Smooth muscle cell of bladder (primary cell): ENCODE measurements at places on chromosomes 3 and 15. TPM values are rescaled to one million over a fixed set of nuclear protein-coding genes. Genes with fewer than 3 reads are reported as not detected.

MORF4L1 gene
- total RNA-seq, result 290 and 351 TPM in 2 replicates

EPHA6 gene
- total RNA-seq, result under 0.01 and 0.18 TPM in 2 replicates

CEP19 gene
- 4.3 TPM in 2 replicates for total RNA-seq

RNF7 gene
- total RNA-seq, result 29.1 and 35.1 TPM in 2 replicates

NAA80 gene
- total RNA-seq, result 1.7 and 1.8 TPM in 2 replicates

CGNL1 gene
- total RNA-seq, result 0.28 TPM in 2 replicates

FOXP1 gene
- 41.0 and 60.3 TPM in 2 replicates for total RNA-seq

CRABP1 gene
- not detected in 2 replicates for total RNA-seq

CCDC54 gene
- not detected in 2 replicates for total RNA-seq

GP9 gene
- total RNA-seq, result not detected in 2 replicates

CFAP100 gene
- total RNA-seq, result not detected in 2 replicates

ADGRG7 gene
- total RNA-seq, result not detected in 2 replicates

RETNLB gene
- total RNA-seq, result not detected in 2 replicates

OSBPL10 gene
- total RNA-seq, result 9.1 and 13.5 TPM in 2 replicates

HDGFL3 gene
- 21.6 and 42.0 TPM in 2 replicates for total RNA-seq

GCSAM gene
- not detected in 2 replicates for total RNA-seq

DAZL gene
- not detected in 2 replicates for total RNA-seq

PYGO1 gene
- 6.8 and 8.6 TPM in 2 replicates for total RNA-seq

EPHB1 gene
- 0.28 and 0.74 TPM in 2 replicates for total RNA-seq

BNC1 gene
- total RNA-seq, result 7.3 and 8.7 TPM in 2 replicates

NOX5 gene
- total RNA-seq, result under 0.01 and 0.09 TPM in 2 replicates

ALDH1A2 gene
- 0.55 and 1.7 TPM in 2 replicates for total RNA-seq

H1-8 gene
- total RNA-seq, result not detected in 2 replicates

IQCF5 gene
- not detected in 2 replicates for total RNA-seq

WDR93 gene
- under 0.01 and 0.14 TPM in 2 replicates for total RNA-seq

LRRC2 gene
- total RNA-seq, result 6.0 and 6.8 TPM in 2 replicates

KBTBD13 gene
- total RNA-seq, result not detected in 2 replicates

PCSK6 gene
- 7.7 and 11.6 TPM in 2 replicates for total RNA-seq

MKRN2OS gene
- total RNA-seq, result not detected in 2 replicates

CYP11A1 gene
- total RNA-seq, result 1.1 and 1.4 TPM in 2 replicates

RTP3 gene
- total RNA-seq, result not detected in 2 replicates

IL1RAP gene
- 9.1 and 11.0 TPM in 2 replicates for total RNA-seq

MAGI1 gene
- 15.5 and 36.0 TPM in 2 replicates for total RNA-seq

ST3GAL6 gene
- 4.8 and 15.6 TPM in 2 replicates for total RNA-seq

ERC2 gene
- not detected in 2 replicates for total RNA-seq

SLC24A5 gene
- total RNA-seq, result not detected in 2 replicates

AMT gene
- total RNA-seq, result 0.71 and 1.5 TPM in 2 replicates

CAPN3 gene
- total RNA-seq, result 1.6 and 1.7 TPM in 2 replicates

TP63 gene
- under 0.01 and 0.09 TPM in 2 replicates for total RNA-seq

CSPG5 gene
- 0.18 and 0.28 TPM in 2 replicates for total RNA-seq

DZIP1L gene
- total RNA-seq, result 21.2 and 29.4 TPM in 2 replicates

GOLGA6A gene
- total RNA-seq, result 0.14 TPM in 1 of 2 replicates, not detected in the other

MFSD1 gene
- total RNA-seq, result 99.7 and 130 TPM in 2 replicates

ASB14 gene
- total RNA-seq, result under 0.01 TPM in 1 of 2 replicates, not detected in the other

FMN1 gene
- total RNA-seq, result 0.43 and 1.0 TPM in 2 replicates

GOLGA6L9 gene
- total RNA-seq, result 1.1 and 1.4 TPM in 2 replicates

CFAP91 gene
- 0.14 and 0.18 TPM in 2 replicates for total RNA-seq

TEX9 gene
- total RNA-seq, result 3.1 and 3.8 TPM in 2 replicates

SATB1 gene
- total RNA-seq, result 14.1 and 20.5 TPM in 2 replicates

HESX1 gene
- 0.14 and 0.65 TPM in 2 replicates for total RNA-seq

MKRN3 gene
- total RNA-seq, result 0.28 and 1.4 TPM in 2 replicates

GOLGA8G gene
- total RNA-seq, result under 0.01 TPM in 1 of 2 replicates, not detected in the other

CHDH gene
- under 0.01 TPM in 2 replicates for total RNA-seq

NAA50 gene
- total RNA-seq, result 145 and 194 TPM in 2 replicates

CCDC191 gene
- total RNA-seq, result 1.8 and 2.0 TPM in 2 replicates

IL12A gene
- 0.43 and 1.6 TPM in 2 replicates for total RNA-seq

CADPS gene
- total RNA-seq, result 21.6 and 26.5 TPM in 2 replicates

SLCO2A1 gene
- total RNA-seq, result under 0.01 TPM in 2 replicates

NRROS gene
- total RNA-seq, result 0.28 and 0.46 TPM in 2 replicates

PLA2G4D gene
- total RNA-seq, result not detected in 2 replicates
